ENCODE measurements at places on chromosomes 12 and 14.

DNA sequence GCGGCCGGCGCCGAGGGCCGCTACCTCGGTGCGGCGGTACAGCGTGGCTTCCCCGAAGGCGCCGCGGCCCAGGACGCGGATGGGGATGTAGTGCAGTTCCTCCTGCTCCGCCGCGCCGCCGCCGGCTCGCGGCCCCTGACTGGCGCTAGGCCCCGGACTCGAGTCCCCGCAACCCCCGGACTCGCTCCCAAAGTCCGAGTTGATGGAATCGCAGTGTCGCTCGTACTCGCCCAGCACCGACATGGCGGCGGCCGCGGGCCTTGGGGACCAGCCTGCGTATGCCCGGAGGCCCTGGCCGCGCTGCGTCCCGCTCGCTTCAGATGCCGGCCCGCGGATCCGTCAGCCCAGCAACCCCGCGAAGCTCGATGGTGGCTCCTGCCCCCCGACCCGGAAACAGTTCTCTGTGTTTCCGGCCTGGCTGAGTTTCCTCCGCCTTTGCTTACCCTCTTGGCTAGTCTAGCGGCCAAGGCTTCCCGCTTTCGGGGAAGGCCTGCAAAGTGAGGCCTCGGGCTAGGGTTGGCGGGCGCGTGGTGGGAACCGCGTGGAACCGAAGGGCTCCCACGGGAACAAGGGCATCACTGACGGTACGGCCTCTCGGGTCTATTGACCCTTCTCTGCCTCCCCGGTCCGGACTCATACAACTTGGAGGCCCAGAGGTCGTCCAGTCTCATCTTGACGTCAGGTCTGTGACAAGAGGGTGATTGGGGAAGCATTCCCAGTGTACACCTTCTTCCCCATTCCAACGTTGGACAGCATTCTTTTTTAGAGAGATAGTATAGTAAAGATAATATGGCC is at the start of gene NEK9:
TSS of gene NEK9 (minus strand) at position 370 of the 795 bp plus-strand sequence. CDS start at position 243, 127 bp downstream.
- DNase-seq, result peak; percentile 85

GRCh38 chr12:113077859-113078255 is 21.3 kb downstream of the DTX1 start:
- no peak for DNase-seq

- DNase-seq, result no peak
These were observed 146.8 kb upstream of the TMTC1 start for GRCh38 chr12:29930503-29930902.

GRCh38 chr14:102075155-102075554 is 11.7 kb downstream of the HSP90AA1 start:
- DNase-seq, result no peak

DNA sequence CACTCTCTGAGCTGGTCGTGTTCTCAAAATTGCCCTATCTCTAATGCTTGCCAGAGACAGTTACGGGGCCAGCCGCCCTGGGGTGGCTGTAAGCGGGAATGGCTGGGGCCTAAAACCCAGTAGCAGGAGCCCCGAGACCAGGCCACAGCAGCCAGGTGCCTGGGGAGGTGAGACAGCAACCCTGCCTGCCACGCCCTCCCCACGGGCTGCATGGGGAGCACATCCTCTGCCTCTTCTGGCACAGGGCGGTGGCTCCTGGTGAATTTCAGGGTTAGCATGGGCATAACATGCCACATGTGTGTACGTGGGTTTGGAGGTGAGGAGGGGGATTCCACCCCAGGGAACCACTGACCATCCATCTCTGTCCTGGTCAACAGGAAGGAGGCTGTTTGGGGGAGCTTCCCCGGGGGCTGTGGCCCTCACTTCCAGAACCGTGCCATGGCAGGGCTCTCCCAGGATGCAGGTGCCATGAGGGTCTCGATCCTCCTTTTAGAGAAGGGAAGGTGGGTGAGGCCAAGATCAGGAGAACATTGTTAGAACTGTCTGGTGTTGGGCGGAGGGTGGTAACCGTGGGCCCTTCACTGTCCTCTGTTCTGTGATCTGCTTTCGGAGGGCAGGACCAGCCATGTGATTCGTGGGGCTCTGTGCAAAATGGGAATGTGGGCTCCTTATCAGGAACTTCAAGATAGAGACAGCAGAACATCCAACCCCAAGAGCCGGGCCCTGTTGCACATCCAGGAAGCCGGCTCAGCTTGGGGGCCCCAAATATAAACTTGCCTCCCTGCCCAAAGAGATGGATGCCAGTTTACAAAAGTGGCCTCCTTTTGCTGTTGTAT is 312.2 kb upstream of the DIO3 start:
- no peak for DNase-seq

- DNase-seq, result peak; percentile 59
These were observed 248.7 kb downstream of the TTC6 start for GRCh38 chr14:37843954-37844607.

DNA sequence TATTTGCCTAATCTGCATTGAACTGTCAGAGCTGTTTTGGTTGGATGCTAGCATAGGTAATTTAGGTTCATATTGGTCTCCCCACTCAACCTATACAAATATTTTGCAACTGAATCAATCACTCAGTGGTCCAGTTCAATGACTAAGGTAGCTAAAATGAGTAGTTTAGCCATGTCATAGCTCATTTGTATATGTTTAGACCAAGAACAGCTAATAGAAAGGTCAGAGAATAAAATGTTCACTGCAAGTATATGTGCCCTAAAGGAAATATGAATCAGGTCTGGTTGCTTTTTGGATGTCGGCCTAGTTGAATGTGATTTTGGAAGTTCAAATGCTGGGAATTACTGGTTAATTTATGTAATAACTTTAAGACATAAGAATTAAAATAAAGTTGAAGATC is 883.9 kb downstream of the LRFN5 start:
- no peak for DNase-seq

DNA sequence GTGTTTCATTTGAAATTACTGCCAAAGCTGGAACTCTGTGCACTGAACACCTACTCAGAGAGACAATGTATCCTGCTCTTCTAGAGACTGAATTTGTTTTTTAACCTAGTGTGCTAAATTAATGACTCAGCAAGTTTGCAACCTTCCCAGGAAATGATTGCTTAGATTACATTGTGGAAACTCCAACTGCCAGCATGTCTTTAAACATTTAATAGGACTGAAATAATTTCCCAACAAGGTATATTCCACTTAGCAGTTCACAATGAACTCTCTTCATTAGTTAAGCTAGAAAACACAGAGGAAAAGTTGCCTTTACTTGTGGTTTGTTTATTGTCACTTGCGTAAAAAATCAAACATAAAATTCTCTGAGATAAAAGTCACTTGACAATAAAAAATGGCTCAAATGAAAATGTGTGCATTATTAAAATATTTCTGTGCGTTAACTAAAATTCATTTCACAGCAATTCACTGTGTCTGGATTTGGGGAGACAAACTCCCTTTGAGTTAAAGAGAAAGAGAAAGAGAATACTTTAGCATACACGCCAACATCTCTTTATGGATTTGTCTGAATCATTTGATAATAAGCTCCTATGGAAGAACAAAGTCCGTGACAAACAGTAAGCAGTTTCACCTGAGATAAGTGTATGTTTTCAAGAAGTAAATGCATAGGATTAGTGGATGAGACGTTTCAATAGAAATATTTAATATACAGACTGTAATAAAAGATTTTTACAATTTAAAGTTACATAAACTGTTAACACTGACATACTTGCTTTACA is 284.0 kb downstream of the PRKD1 start:
- no peak for DNase-seq

DNA sequence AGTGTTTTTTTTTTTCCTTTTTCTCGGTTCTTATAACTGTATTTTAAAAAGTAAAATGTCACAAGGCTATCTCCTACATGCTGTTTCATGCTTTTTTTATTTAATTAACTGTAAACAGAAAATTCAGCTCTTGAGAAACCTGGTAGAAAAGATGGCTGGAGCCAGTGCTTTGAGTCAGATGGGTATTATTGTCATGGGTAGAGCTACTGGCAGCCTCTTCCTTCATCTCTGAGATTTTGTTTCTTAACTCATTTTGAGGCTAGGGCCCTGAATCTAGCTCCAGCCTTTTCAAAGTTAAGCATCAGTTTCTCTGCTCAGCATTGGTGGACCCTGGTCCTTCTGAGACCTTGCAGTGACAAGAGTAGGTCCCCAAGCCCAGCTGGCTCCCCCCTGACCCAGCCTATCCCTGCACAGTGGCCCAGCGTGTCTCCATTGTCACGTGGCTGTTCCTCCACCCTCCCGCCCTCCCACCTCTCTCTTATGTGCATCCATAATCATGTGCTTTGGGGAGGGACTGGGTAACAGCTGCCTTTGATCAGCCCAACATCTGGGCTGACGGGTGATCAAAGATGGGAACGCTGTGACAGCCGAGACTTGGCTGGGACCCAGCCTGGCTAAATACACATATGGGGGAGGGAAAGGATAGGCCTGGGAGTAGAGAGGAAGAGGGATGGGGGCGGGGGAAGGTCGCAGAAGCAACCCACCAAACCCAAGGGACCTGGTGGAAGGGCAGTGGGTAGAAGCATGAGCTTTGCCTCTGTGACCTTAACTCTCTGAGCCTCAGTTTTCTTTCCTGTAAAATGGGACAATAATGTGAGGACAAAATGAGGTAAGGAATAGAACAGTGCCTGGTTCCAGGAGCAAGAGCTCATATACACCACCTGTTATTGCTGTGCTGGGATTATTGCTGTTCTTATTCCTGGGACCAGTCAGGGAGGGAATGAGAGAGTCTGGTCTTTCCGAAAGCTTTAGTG is 24.4 kb upstream of the RBM19 start:
- no peak for DNase-seq

Measured in NCI-H82 (cell line).